ENCODE measurements at places on chromosomes 1 and 21. TPM values are rescaled to one million over a fixed set of nuclear protein-coding genes. Genes with fewer than 3 reads are reported as not detected.

Gene RASSF5
- 177 TPM for total RNA-seq

Gene KRTAP19-1
- total RNA-seq, result not detected

Gene EFNA3
- 0.29 TPM for total RNA-seq

Gene TMOD4
- total RNA-seq, result 1.0 TPM

Gene TMCC2
- 10.2 TPM for total RNA-seq

Gene DMRTA2
- total RNA-seq, result not detected

Gene SAMD11
- total RNA-seq, result not detected

Gene MAST2
- 13.7 TPM for total RNA-seq

Gene LIPI
- not detected for total RNA-seq

Gene CFHR4
- total RNA-seq, result not detected

Gene C1orf94
- total RNA-seq, result not detected

Gene KRTAP11-1
- not detected for total RNA-seq

Gene KIF1B
- total RNA-seq, result 10.9 TPM

Gene NBPF4
- total RNA-seq, result not detected

Gene PRR9
- total RNA-seq, result not detected

Gene ABCA4
- total RNA-seq, result not detected

Gene ZFP69B
- 2.8 TPM for total RNA-seq

Gene DDI2
- total RNA-seq, result 27.5 TPM

Gene TMEM82
- not detected for total RNA-seq

Gene ARHGEF16
- total RNA-seq, result 0.10 TPM

Gene LRRC39
- 0.97 TPM for total RNA-seq

Gene KCND3
- total RNA-seq, result 2.2 TPM

Gene F13B
- total RNA-seq, result not detected

Gene RGS4
- total RNA-seq, result not detected

Gene C1orf56
- 0.52 TPM for total RNA-seq

Gene S100A3
- total RNA-seq, result not detected

Gene HSD11B1
- total RNA-seq, result 4.0 TPM

Gene CLEC20A
- total RNA-seq, result not detected

Gene REG4
- total RNA-seq, result 0.42 TPM

Gene PEX10
- total RNA-seq, result 7.3 TPM

Gene UBL4B
- not detected for total RNA-seq

Gene PTGER3
- total RNA-seq, result 0.86 TPM

Gene CASQ2
- not detected for total RNA-seq

Gene E2F2
- total RNA-seq, result 5.4 TPM

Gene NOC2L
- 45.2 TPM for total RNA-seq
